Tibial artery (tissue), 4 donors: ENCODE measurements at places on chromosomes 4 and X.

GRCh38 chr4:127249066-127249766 is 383.5 kb upstream of the INTU start:
- no peak overlapping the region for H3K27ac ChIP-seq
- H3K4me3 ChIP-seq: no peak overlapping the region
- no peaks in the 10 kb centered on the region for H3K27me3 ChIP-seq

- no peaks in the 10 kb centered on the region for H3K4me1 ChIP-seq
- H3K27me3 ChIP-seq: no peaks in the 10 kb centered on the region
- no peak overlapping the region for H3K27ac ChIP-seq
- no peak overlapping the region for H3K4me3 ChIP-seq
- H3K36me3 ChIP-seq: no peaks in the 10 kb centered on the region
These were observed 138.7 kb downstream of the VSIG4 start for GRCh38 chrX:65900850-65901844.

GRCh38 chr4:1329408-1330371 is 17.3 kb upstream of the UVSSA start:
- peaks cover 92% of the 10 kb centered on the region for H3K36me3 ChIP-seq
- H3K4me1 ChIP-seq: no peaks in the 10 kb centered on the region
- DNase-seq: no peak

DNA sequence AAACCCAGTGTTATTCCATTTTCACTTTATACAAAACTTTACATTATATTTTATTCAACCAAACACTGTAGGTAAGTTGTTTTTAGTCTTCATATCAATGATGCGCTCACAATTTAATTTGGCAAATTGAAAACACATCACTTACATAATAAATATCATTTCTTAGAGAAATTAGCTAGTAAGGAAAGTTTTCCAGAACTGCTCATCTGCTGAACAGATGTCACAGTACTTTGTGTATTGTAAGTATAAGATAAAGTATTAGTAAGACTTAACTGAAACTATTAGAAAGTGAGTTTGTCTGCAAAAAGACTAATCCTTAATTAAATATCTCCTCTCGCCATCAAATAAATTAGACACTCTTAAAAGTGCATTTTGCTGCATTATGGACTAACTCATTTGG is 108.7 kb upstream of the PACRGL start:
- no peak for DNase-seq
- no peak overlapping the region for H3K27ac ChIP-seq
- H3K4me3 ChIP-seq: no peak overlapping the region
- H3K36me3 ChIP-seq: peaks cover 6% of the 10 kb centered on the region
- no peaks in the 10 kb centered on the region for H3K27me3 ChIP-seq

DNA sequence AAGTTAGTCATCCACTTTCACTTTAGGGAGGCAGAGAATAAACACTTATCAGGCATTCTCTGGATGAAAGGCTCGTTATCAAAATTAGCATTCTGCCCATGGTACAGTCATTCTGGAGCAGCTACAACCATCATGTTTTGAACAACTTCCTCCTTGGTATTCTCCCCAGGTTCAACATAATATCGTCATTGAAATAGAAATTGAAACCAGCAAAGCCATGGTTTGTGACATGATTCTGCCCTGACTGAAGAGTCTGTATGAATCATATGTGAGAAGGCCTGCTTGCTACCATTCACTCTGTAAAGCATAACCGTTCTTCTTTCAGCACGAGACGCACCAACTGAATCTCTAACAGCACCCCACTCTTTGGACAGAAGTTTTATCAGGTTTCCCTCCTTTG is 127.5 kb upstream of the RADX start:
- no peaks in the 10 kb centered on the region for H3K4me1 ChIP-seq
- no peaks in the 10 kb centered on the region for H3K27me3 ChIP-seq
- H3K36me3 ChIP-seq: no peaks in the 10 kb centered on the region
- no peak overlapping the region for H3K27ac ChIP-seq

DNA sequence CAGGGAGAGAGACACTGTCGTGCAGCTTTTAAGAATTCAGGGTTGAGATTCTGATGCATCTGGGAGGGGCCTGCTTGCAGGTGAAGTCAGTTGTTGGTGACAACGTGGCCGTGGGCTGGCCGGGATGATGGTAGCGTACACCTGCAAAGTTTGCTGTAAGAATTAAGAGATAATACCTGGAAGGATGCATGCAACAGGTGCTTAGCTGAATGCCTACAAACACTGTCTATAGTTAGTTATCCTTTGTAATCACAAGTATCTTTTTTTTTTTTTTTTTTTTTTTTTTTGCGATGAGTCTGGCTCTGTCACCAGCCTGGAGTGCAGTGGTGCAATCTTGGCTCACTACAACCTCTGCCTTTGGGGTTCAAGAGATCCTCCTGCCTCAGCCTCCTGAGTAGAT is 259.6 kb downstream of the ASMT start:
- no peaks in the 10 kb centered on the region for H3K4me1 ChIP-seq
- H3K4me3 ChIP-seq: no peak overlapping the region
- H3K36me3 ChIP-seq: no peaks in the 10 kb centered on the region
- no peak overlapping the region for H3K27ac ChIP-seq
- DNase-seq: no peak

DNA sequence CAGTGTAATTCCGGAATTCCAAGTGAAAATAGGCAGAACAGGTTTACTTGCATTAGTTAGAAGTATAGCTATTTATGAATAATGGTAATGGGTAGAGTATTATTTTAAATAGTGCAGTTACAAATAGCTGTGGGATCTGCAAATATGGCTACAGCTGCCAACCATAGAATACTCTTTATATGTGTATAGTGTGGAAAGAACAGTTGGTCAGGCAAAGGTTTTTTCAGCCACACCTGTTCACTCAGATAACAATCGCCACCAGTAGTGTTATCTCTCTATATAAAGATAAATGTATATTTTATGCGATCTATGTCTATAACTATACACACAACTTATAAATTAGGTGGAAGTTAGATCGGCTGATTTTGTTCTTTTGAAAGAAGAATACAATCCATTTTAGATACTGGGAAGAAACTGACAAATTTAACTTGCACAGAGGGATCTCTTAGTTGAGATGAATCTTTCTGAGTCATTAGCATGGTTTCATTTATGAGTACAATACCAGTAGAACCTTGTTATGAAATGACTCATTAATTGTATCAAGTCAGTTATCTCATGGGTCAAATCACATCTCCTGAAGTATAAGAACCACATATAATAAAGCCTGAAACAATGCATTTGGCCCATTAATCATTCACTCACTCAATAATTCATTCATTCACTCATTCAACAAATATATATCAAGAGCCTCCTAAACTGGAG is 100.9 kb upstream of the NR3C2 start:
- H3K4me1 ChIP-seq: no peaks in the 10 kb centered on the region
- no peaks in the 10 kb centered on the region for H3K27me3 ChIP-seq
- H3K4me3 ChIP-seq: no peak overlapping the region
- no peaks in the 10 kb centered on the region for H3K36me3 ChIP-seq
- DNase-seq: no peak

DNA sequence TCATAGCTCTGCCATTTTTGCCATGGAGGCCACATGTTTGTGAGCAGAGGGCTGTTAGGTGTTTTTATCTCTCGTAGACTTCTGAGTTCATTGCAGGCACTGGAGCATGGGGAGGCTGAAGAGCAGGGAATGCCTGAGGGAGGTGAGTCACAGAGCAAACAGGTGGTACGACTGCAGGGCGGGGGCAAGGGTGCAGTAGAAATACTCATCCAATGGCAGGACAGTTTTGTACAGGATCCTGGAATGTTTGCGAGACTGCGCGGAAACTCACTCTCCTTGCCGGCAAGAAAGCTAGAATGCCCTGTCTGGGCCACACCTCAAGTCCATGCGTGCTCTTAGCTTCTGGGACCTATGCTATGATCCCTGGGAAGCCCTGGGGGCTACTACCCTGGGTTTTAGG is 20.0 kb upstream of the VCX2 start:
- no peak overlapping the region for H3K4me3 ChIP-seq
- H3K4me1 ChIP-seq: no peaks in the 10 kb centered on the region
- H3K27ac ChIP-seq: no peak overlapping the region
- DNase-seq: no peak

DNA sequence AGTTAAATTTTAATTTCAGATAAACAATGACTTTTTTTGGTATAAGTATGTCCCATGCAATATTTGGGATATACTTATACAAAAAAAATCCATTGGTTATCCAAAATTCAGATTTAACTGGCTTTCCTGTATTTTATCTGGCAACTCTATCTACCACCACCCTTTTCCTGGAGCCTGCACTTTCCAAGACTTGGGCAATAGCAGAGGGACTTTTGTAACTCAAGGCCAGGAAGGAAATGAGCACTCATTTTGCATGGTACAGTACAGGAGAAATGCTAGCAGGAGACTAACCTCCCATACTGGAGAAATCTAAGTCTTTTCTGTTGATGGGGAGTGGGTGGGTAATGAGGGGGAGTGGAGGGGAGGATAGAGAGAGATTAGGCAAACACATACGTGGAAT is 37.7 kb upstream of the PLAC1 start:
- no peak overlapping the region for H3K27ac ChIP-seq
- no peaks in the 10 kb centered on the region for H3K4me1 ChIP-seq
- H3K4me3 ChIP-seq: no peak overlapping the region
- no peaks in the 10 kb centered on the region for H3K27me3 ChIP-seq
- DNase-seq: no peak

GRCh38 chr4:88582493-88582892 is 9.8 kb upstream of the HERC3 start:
- H3K4me1 ChIP-seq: no peaks in the 10 kb centered on the region
- no peaks in the 10 kb centered on the region for H3K36me3 ChIP-seq
- no peaks in the 10 kb centered on the region for H3K27me3 ChIP-seq
- no peak for DNase-seq

GRCh38 chr4:140533951-140534480 is 10.0 kb downstream of the ELMOD2 start:
- DNase-seq: no peak
- peaks cover 41% of the 10 kb centered on the region for H3K36me3 ChIP-seq
- H3K27ac ChIP-seq: no peak overlapping the region
- no peaks in the 10 kb centered on the region for H3K4me1 ChIP-seq

- no peaks in the 10 kb centered on the region for H3K27me3 ChIP-seq
- no peak for DNase-seq
- no peaks in the 10 kb centered on the region for H3K4me1 ChIP-seq
- H3K4me3 ChIP-seq: no peak overlapping the region
- H3K27ac ChIP-seq: no peak overlapping the region
- no peaks in the 10 kb centered on the region for H3K36me3 ChIP-seq
These were observed 47.4 kb downstream of the TEX13A start for GRCh38 chrX:105173071-105173470.
